NCI-H2029 (cell line): ENCODE measurements at places on chromosomes 13 and 19.
A peak's percentile ranks its signal among the peaks of the same experiment; 100 is the strongest.

DNA sequence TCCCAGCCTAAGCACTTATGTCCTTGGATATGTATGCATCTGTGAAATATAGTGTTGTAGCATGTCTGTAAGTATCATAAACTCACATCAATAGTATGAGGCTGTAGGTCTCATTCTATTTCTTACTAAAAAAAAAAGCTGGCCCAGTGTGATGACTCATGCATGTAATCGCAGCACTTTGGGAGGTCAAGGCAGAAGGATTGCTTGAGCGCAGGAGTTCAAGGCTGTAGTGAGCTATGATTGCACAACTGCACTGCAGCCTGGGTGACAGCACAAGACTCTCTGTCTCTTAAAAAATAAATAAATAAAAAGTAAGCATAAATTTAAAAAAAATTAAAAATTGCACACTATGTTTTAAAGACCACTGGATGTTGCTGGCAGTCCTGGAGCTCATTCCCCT is 79.1 kb upstream of the SPATA13 start:
- DNase-seq: no peak

- DNase-seq: no peak
These were observed 2097.0 kb downstream of the PCDH9 start for GRCh38 chr13:65133094-65133493.

GRCh38 chr19:850221-850978 is 1.7 kb upstream of the ELANE start:
- DNase-seq: peak; percentile 54

GRCh38 chr13:105543742-105544141 is 991.7 kb downstream of the EFNB2 start:
- no peak for DNase-seq

DNA sequence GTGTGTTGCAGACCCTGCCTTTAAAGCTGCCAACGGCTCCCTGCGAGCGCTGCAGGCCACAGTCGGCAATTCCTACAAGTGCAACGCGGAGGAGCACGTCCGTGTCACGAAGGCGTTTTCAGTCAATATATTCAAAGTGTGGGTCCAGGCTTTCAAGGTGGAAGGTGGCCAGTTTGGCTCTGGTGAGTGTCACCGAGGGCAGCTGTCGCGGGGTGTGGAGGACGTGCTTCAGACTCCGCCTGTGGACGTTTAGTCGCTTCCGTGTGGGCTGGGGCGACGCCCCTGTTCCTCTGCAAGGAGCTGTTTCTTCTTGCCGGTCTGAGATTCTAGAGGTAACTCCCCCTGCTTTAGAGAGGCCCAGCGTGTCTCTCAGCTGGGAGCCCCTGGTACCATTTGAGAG is 24.5 kb downstream of the LAMP1 start:
- DNase-seq: no peak

GRCh38 chr13:35231426-35231825 is 245.1 kb downstream of the MAB21L1 start:
- DNase-seq: no peak

- no peak for DNase-seq
These were observed 69.6 kb downstream of the RNASEH2B start for GRCh38 chr13:50979187-50979586.
